AG10803 (cell line): ENCODE measurements at places on chromosomes 12 and 14.

GRCh38 chr12:93121729-93122488, 192.8 kb upstream of the EEA1 start:
- peak; percentile 79 for DNase-seq

DNA sequence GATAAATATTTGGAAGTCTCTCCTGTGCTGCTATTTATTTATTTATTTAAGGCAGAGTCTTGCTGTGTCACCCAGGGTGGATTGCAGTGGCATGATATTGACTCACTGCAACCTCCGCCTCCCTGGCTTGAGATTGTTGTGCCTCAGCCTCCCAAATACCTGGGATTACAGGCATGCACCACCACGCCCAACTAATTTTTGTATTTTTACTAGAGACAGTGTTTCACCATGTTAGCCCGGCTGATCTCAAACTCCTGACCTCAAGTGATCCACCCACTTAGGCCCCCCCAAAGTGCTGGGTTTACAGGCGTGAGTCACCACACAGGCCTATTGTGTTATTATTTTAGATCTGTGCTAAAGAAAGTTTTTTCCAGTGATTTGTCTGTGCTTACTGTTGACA, 225.2 kb downstream of the CCER1 start:
- DNase-seq: peak; percentile 3

GRCh38 chr12:81105687-81106086, 27.8 kb downstream of the ACSS3 start:
- DNase-seq: no peak

DNA sequence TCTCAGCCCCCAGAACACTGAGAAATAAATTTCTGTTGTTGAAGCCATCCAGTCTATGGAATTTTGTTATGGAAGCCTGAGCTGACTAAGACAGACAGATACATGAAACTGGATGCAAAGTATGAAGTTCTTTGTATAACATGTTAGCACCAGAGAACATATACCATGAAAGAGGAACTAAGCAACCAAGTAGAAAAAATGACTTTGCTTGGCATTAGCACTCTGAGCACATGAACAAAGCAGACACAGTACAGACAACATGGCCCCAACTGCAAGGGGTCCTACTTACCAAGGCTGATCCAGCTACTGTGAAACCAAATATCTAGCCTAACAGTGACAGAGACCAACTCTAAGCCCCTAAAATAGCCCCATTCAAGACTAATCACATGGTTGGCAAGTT, 13.8 kb downstream of the EXOC5 start:
- DNase-seq: no peak

DNA sequence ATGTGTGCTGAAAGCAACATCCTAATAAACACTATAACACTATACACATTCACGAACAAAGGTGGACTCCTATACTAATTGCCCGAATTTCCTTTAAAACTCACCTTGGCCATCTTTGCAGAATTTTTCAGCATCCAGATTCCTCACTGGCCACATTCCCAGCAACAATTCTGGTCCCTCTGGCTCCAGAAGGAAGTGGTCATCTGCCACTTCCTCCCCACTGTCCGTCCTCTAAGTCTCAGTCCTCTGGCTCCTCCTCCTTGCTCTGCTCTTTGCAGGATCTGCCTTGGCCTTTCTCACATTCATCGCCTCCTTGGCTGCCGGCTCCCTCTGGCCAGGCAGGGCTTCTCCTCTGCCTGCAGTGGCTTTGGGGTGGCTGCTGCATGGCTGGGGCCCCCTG, 426.0 kb downstream of the FUT8 start:
- no peak for DNase-seq
